ENCODE measurements at places on chromosomes 2 and 18.

DNA sequence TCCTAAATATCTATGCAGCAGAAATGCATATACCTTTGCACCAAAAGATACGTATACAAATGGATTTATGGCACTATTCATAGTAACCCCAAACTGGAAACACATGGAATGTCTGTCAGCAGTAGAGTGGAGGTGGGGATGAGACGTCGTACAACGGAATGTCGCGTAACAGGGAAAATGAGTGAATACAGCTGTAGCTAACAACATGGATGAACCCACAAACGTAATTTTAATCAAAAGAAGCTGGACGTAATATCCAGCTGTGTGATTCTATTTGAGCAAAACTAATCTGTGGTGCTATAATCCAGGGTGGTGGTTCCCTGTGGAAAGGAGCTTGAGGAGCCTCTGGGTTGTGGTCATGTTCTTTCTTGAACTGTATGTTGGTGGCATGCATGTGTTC, 89.9 kb downstream of the MTA3 start:
- no peaks in the 10 kb centered on the region for H3K27me3 ChIP-seq
- peaks cover 50% of the 10 kb centered on the region for H3K36me3 ChIP-seq
- no peak for DNase-seq
- no peak overlapping the region for H3K4me3 ChIP-seq
- no peak overlapping the region for H3K27ac ChIP-seq

GRCh38 chr18:62720048-62720447, 4.7 kb downstream of the PHLPP1 start:
- H3K27ac ChIP-seq: no peak overlapping the region
- H3K4me3 ChIP-seq: no peak overlapping the region
- peaks cover 44% of the 10 kb centered on the region for H3K4me1 ChIP-seq
- H3K27me3 ChIP-seq: no peaks in the 10 kb centered on the region
- H3K36me3 ChIP-seq: no peaks in the 10 kb centered on the region

DNA sequence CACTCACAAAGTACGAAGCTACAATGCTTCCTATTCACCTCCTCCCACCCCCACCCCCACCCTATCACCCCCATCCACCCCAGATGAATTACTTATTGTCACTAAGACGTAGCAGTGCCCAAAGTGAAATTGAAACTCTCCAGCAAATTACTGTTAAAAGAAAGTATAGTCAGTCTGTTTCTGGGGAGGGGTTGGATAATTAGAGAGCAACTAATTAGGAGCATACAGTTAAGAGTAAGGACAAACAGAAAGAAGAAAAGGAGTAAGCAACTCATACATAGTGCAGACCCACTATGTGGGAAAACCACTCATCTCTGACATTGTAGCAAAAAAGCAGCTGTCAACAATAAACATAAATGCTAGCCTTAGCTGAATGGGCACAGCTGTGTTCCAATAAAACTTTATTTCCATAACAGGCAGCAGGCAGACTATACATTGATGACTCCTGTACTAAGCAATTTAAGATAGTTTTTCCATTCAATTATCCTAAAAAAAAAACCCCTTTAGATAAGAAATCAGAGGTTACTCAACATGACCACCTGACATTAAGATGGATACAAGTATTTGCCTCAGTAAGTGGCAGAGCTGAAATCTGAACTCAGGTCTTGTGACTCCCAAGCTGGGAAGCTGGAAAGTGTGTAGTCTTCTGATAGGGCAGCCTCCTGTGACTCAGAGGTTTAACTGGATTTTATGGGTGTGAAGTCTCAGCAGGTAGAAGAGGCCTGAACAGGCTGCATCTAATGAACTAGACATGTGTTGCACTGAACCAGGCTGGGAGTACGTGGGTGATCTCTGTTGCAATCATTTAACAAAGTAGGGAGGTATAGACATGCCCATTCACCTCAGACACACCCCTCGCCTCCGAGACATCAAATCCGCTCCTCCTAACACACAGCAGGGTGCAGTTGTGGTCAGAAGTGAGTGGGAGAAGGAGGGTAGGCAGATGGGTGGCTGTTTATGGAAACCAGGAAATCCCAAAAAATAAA, 171.8 kb upstream of the KLF7 start:
- no peaks in the 10 kb centered on the region for H3K27me3 ChIP-seq
- H3K27ac ChIP-seq: no peak overlapping the region
- H3K36me3 ChIP-seq: no peaks in the 10 kb centered on the region

DNA sequence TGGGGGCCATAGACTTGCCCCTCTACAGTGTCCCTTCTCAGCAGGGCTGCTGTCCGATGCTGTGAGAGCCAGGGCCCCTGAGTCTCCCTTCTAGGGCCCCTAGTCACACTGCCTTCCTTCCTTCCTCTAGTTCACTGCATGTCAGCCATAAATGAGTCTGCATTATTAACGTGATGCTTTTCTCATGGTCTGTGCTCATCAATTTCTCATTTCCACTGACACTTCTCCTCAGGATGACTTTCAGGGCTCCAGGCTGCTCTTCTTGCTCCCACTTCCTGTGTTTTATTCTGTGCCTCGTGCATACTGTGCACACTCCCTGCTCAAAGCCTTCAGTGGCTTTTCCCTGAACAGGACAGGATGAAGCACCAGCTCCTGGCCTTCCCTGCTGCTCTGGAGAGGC, 146.5 kb downstream of the FAM210A start:
- H3K4me1 ChIP-seq: peaks cover 38% of the 10 kb centered on the region
- H3K27me3 ChIP-seq: no peaks in the 10 kb centered on the region
- no peak overlapping the region for H3K4me3 ChIP-seq
- H3K36me3 ChIP-seq: peaks cover 21% of the 10 kb centered on the region

GRCh38 chr2:20049637-20050036, 1.8 kb downstream of the LAPTM4A start:
- H3K36me3 ChIP-seq: no peaks in the 10 kb centered on the region
- peaks cover 3% of the 10 kb centered on the region for H3K27me3 ChIP-seq
- DNase-seq: no peak

- no peaks in the 10 kb centered on the region for H3K4me1 ChIP-seq
- H3K27me3 ChIP-seq: peaks cover 6% of the 10 kb centered on the region
- DNase-seq: no peak
- no peaks in the 10 kb centered on the region for H3K36me3 ChIP-seq
These were observed 60.1 kb upstream of the RMP24 start for GRCh38 chr18:35912332-35912731.

DNA sequence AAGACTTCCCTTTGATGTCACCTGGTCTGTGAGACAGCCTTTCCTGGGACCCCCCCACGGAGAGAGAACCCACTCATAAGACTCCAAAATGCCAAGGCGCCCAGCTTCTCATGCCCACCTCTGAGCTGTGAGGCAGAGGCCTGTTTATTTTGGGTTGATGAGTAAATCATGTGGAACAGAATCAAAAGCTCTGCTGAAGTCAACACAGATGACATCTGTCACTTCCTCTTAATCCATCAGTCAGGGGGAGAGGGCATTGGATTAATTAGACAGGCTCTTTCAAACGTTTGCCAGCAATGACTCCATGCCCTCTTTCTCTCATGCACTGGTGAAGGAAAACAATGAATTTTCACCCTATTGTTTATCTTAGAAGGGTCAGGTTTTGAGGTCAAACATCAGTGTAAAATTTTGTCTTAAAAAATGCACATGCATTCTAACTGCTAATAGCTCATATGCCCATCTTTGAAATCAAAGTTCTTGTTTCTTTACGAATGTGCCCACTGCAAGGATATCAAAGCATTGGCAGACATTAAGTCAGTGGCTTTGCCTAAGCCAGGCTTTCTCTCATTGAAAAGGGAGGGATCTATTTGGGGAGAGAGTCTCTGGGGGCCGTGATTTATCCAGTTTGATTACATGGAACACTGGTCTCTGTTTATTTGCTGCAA, 184.1 kb downstream of the ACKR3 start:
- H3K36me3 ChIP-seq: no peaks in the 10 kb centered on the region
- no peak overlapping the region for H3K27ac ChIP-seq
- no peak for DNase-seq
- no peaks in the 10 kb centered on the region for H3K4me1 ChIP-seq
- peaks cover 4% of the 10 kb centered on the region for H3K27me3 ChIP-seq
- H3K4me3 ChIP-seq: no peak overlapping the region
